ENCODE measurements at places on chromosomes 7 and 10.

- DNase-seq, result no peak
Observed at GRCh38 chr10:107790271-107790670, 625.8 kb upstream of the SORCS1 start.

- DNase-seq, result no peak
Observed at GRCh38 chr10:131944412-131944811, 37.3 kb downstream of the BNIP3 start.

- peak; percentile 11 for DNase-seq
Observed at GRCh38 chr10:128124813-128125403, 1.3 kb downstream of the MKI67 start.

DNA sequence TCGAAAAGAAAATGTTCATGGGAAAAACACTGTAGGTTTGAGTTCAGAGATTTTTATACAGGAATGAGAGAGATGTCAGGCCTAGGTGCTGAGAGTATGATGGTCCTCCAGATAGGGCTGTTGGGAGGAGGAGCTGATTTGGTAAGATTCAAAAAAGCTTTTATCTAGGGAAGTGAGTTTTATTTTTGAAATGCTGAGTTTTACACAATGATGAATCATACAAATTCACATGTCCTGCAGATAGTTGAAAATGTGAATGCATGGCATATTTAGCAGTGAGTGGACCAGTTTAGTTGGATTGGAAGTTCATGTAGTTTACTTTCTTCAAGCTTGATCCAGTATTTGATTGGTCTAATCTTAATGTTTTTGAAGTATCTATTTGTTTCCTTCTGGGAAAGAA lies 154.8 kb downstream of the LRRC4 start:
- no peak for DNase-seq

GRCh38 chr10:98308669-98309365 lies 40.8 kb upstream of the LOXL4 start:
- no peak for DNase-seq

- no peak for DNase-seq
Observed at GRCh38 chr7:110831419-110831818, 259.5 kb upstream of the LRRN3 start.

GRCh38 chr10:34430685-34431084 lies 384.4 kb downstream of the PARD3 start:
- no peak for DNase-seq

GRCh38 chr10:91185239-91185875 lies 35.1 kb upstream of the PCGF5 start:
- DNase-seq, result no peak

DNA sequence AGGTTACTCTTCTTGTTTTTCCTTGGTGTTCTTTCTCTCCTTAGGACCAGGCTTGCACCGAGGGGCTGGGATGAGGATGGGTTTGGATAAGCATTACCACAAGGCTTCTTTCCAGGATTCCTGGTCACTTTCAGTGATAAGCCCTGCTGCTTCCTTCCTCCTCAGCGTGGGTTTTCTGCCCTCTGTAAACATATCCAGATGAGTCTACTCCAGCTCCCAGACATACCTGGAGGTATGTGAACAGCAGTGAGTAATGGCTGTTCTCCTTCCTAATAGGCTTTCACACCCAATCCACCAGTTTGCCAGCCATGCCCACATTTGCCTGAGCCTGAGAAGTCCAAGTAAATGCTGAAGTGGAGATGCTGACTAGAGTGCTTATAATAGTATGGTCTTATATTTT lies 229.8 kb upstream of the YAE1 start:
- no peak for DNase-seq

- no peak for DNase-seq
Observed at GRCh38 chr7:51220226-51220625, 96.4 kb downstream of the COBL start.

DNA sequence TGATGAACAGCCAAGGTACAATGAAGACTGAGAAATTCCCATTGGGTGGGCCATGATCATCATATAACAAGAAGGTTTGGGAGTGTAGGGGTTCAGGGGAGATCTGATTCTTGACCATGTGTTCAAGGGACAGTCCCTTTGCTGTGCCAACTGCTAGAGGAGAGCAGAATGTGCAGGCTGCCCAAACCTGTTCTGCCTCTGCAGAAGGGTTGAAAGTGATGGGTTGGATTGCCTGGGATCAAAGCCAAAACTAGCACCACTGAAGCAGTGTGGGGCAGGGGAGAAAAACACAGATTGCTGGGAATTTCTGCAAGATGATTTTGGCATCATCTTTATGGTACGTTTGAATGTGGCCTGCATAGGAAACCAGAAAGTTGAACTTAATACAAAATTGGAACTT lies 303.9 kb downstream of the OTUD1 start:
- DNase-seq, result no peak

DNA sequence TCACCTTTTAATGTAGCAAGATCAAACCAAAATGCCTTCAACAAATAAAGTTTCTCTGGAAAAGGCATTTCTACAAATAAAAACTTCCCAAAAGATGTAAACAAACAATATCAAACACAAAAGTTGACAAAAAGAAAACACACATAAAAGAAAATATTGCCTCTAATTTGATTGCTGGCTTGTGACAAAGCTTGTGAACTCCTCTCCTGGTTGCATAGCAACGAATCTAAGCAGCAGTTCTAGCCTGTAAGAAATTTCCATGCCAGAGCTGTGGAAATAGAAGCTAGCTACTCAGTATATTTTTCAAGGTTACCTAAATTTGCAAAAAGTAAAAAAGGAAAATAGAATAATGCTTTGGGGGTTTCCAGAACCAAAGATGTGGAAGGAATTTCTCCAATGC lies 173.9 kb upstream of the CDK1 start:
- DNase-seq, result no peak

GRCh38 chr7:153385502-153385901 lies 626.0 kb downstream of the ACTR3B start:
- DNase-seq, result no peak

DNA sequence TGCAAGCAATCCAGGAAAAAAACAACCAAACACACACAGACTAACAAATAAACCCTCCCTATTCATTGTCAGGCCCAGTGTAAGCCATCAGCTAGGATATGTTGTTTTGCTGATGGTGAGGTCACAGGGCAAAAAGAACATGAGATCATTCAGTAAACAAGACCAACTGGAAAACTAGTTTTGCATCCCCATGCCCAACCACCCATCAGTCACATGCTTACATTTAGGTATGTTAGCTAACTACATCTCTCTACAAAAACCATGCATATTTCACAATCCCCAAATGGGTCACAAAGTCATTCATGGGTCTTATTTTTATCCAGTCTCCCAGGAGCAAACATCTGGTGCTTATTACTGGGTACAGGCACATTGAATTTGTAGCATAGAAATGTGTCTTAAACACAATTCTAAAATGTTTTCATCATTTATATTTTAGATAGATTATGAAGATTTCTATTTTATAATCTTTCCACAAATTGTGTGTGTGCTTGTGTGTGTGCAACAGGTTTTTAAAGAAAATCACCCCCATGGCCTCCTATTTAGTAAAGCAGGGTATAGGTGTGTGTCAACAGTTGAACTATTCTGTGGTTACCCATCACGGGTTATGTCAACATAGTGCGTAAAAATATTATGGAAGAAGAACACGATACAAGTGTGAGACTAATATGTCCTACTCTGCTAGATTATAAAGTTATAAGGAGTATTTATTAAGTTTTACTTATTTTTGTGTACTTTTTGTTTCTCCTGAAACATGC lies 103.8 kb upstream of the AKR1E2 start:
- DNase-seq, result no peak

DNA sequence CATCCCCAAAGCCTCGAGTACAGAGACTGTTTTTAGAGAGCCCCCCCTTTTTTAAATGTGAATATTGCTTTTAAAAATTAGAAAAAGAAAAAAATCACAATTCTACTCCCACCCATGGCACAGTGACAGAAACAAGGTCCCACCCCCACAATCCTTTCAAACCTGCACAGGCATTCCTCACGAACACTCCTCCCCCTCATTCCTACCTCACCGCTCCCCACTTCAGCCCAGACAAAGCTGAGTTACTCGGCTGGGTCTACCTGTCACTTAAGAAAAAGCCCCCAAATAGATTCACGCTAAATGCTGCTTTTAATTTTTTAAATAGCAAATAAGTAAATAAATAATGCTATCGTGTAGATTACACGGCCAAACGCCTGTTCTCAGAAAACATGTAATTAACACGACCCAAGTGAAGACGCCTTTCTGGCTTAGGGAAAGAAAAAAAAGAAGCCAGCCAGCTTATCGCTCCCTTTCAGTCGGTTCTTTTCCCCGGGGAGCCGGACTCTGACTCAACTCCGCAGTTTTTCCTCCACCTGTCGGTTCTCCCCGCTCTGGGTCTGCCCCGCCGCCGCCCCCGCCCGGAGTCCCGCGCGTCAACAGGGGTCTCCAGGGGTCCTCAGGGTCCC lies 739 bp downstream of the MPP7 start:
- DNase-seq, result no peak

- no peak for DNase-seq
Observed at GRCh38 chr10:15344876-15345285, 26.2 kb downstream of the FAM171A1 start.

DNA sequence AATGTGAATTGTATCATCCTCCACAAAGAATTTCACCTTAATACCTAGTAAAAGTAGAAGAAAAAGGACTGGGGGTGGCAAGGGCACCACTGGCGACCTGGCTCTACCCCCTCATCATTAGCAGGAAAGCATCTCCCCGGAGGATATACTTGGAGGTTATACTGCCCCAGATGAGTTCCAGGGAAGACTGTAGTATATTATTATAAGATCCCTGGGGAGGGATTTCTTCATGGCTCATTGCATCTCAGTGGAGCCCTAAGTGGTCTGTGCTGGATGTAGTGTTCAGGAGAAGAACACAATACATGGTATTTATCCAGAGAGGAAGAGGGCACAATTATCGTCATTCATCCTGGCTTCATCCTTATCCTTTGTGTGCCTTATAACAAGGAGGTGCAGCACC lies 14.2 kb upstream of the DYNC1I1 start:
- DNase-seq, result no peak

DNA sequence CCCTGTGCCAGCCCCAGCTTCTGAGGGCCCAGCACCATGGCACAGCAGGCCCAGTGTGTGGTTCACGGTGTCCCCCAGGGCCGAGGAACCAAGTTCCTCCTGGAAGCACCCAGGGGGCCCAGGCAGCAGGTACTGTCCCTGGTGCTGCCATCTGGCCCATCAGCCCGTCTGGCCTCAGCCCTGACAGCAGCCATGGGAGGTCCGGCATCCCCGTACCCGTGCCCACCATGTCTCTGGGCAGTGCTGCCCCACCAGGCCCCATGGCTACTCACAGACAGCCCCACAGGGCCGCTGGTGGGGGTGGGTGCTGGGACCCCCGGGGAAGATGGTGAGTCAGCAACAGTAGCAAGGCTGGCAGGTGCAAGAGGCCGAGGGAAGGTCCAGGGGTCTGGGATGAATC lies 32.8 kb downstream of the STK32C start:
- no peak for DNase-seq

DNA sequence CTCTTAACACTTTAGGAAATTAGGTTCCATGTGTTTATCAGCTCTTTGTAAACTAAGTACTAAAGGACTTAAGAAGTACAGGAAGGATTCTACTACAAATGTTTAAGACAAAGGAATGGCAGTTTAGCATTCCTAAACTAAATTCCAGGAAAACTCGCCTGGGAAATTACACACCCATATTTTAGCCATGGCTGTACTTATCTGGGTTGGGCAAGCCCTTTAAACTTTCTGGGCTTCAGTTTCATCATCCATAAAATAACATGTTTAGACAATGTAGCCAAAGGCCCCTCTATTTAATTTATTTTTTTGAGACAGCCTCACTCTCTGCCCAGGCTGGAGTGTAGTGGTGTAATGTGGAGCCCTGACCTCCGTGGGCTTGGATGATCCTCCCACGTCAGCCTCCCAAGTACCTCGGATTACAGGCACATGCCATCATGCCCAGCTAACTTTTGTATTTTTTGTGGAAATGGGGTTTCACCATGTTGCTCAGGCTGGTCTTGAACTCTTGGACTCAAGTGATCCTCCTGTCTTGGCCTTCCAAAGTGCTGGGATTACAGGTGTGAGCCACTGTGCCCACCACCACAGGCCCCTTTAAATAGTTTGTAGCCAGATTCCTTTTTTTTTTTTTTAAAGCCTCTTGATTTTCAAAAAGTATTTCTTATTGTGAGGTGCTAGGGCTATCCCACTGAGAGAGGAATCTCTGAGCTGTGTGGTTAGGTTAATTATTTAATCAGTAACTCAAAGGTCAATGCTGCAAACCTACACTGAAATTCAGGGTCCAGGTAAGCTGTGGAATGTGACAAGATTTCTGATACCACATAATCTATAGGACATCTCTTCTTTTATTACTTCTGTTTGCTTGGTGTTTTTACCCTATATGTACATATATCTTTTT lies 32.1 kb downstream of the TMEM60 start:
- no peak for DNase-seq

GRCh38 chr10:2953495-2953894 lies 113.9 kb upstream of the PFKP start:
- peak; percentile 12 for DNase-seq
